ENCODE measurements at places on chromosomes 11 and 22. TPM values are rescaled to one million over a fixed set of nuclear protein-coding genes. Genes with fewer than 3 reads are reported as not detected.

DNA sequence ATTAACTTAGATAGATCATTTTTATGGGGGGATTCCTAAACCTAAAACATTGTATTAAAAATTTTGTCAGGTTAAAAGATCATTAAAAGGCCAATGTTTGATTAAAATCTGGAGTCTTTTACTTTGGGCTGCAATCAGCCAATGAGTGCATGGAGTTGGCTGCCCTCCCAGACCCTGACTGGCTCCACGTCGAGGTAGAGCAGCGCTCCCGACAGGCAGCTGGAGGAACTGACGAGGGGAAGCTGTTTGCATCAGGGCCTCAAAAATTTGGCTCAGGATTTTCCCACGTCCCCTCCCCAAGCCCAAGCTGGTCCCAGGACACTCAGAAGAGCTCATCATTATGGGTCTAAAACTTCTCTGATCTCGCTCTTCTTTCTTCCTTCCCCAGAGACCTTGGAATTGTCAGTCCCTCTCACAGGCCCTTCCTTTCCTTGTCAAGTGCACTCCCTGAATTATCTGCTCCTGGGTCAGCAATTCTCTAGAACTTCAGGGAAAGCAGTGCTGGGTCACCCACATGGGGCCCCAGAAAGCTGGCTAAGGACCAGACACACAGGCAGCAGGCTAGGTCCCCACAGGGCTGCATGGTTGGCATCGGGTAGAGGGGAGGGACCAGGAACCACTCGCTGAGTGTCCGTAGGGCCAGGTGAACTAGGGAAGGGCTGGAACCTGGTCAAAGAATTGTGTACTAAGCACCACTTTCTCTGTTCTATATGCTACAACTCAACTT, 119.6 kb upstream of the IGLL5 start:
- H3K27ac ChIP-seq: no peak overlapping the region
- no peaks in the 10 kb centered on the region for H3K36me3 ChIP-seq
- H3K27me3 ChIP-seq: peaks cover 15% of the 10 kb centered on the region
- H3K4me3 ChIP-seq: no peak overlapping the region

Gene LARGE2
- total RNA-seq: not detected

Gene PARVA
- 65.8 TPM for total RNA-seq

Gene APOL4
- not detected for total RNA-seq

Gene CRYBB2
- total RNA-seq: not detected

Gene NUDT8
- total RNA-seq: 1.4 TPM

DNA sequence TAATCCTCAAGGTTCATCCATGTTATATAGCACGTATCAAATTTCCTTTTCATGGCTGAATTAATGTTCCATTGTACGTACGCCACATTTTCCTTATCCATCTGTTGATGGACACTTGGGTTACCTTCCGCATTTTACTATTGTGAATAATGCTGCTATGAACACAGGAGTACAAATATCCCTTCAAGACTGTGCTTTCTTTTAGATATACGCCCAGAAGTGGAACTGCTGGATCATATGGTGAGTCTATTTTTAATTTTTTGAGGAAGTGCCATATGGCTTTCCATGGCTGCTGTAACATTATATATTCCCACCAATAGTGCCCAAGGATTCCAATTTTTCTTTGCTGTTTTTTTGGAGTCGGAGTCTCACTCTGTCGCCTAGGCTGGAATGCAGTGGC, 6.0 kb downstream of the MRPL40 start:
- no peaks in the 10 kb centered on the region for H3K4me1 ChIP-seq
- peaks cover 18% of the 10 kb centered on the region for H3K36me3 ChIP-seq
- no peaks in the 10 kb centered on the region for H3K27me3 ChIP-seq
- H3K27ac ChIP-seq: no peak overlapping the region

Gene CDC42BPG
- under 0.01 TPM for total RNA-seq

DNA sequence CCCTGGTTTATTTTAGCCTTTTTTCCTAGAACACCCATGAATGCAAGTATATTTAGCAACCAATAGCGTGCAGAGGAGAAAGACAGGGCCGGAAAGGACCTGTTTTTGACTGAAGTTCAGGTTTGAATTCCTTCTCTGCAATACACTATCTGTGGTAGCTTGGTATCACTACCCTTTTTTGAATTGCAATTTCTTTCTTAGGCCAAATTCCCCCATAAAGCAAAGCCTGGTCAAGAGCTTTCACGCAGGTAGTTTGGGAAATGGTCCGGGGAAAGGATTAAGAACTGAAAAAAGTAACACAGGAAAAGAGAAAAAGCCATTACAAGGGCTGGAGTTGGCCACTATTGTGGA, 38.8 kb upstream of the PAMR1 start:
- no peaks in the 10 kb centered on the region for H3K27me3 ChIP-seq
- no peaks in the 10 kb centered on the region for H3K36me3 ChIP-seq
- peaks cover 5% of the 10 kb centered on the region for H3K4me1 ChIP-seq
- no peak for DNase-seq
- H3K27ac ChIP-seq: no peak overlapping the region

DNA sequence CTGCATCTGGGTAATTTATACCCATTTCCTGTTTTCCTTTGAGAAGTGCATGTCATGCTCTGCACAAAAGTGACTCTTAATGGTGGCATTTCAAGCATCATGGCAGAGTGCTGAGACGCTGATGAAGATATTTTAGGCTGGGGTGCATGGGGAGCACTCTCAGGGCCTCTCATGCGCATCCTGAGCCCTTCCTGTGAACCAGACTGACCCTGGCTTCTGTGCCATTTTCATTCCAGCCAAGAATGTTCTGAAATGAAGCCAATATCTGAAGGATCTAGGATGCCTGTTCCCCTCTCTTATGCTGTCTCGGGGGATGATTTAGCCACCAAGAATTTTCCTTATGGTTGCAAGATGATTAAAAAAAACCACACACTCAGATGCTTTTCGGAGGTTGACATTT, 61.5 kb downstream of the MIAT start:
- H3K27ac ChIP-seq: no peak overlapping the region
- peak; percentile 91 for DNase-seq
- no peaks in the 10 kb centered on the region for H3K27me3 ChIP-seq
- 0 out of 2 replicates have a peak, but pooled peaks cover 1% of the 10 kb centered on the region for H3K36me3 ChIP-seq
- peaks cover 18% of the 10 kb centered on the region for H3K4me1 ChIP-seq
- no peak overlapping the region for H3K4me3 ChIP-seq

GRCh38 chr22:18091916-18092526, 14.2 kb downstream of the PEX26 start:
- H3K4me1 ChIP-seq: peaks cover 7% of the 10 kb centered on the region
- H3K4me3 ChIP-seq: peak overlapping the region; percentile 30
- H3K27me3 ChIP-seq: no peaks in the 10 kb centered on the region
- peak overlapping the region; percentile 70 for H3K27ac ChIP-seq

- no peaks in the 10 kb centered on the region for H3K27me3 ChIP-seq
- no peaks in the 10 kb centered on the region for H3K36me3 ChIP-seq
- H3K4me1 ChIP-seq: no peaks in the 10 kb centered on the region
- H3K27ac ChIP-seq: no peak overlapping the region
Observed at GRCh38 chr22:49267996-49268395, 559.7 kb downstream of the BRD1 start.

Gene GPHA2
- not detected for total RNA-seq

- H3K4me3 ChIP-seq: no peak overlapping the region
- no peaks in the 10 kb centered on the region for H3K36me3 ChIP-seq
- H3K27ac ChIP-seq: no peak overlapping the region
- H3K4me1 ChIP-seq: peaks cover 14% of the 10 kb centered on the region
- H3K27me3 ChIP-seq: no peaks in the 10 kb centered on the region
Observed at GRCh38 chr11:35076201-35077100, 62.5 kb upstream of the CD44 start.

DNA sequence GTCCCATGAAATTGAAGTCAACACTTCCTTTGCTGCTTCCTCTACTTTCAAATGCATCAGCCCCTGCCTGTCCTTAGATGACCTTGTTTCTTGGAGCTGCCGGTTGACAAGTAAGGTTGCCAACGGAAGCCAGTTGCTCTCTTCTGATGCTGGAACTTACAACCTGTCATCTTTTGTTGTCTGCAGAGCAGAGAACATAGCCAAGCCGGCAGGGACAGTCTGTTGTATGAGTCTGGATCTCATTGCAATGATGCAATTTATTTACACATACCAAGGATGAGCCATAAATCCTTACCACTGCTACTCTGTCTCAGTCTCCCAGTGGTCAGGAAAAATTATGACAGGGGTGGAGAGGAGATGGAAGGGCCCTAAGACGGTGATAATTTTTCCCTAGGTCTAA, 151.4 kb downstream of the BLID start:
- no peaks in the 10 kb centered on the region for H3K27me3 ChIP-seq
- DNase-seq: peak; percentile 64
- no peaks in the 10 kb centered on the region for H3K36me3 ChIP-seq

Gene SOX6
- 12.5 TPM for total RNA-seq

DNA sequence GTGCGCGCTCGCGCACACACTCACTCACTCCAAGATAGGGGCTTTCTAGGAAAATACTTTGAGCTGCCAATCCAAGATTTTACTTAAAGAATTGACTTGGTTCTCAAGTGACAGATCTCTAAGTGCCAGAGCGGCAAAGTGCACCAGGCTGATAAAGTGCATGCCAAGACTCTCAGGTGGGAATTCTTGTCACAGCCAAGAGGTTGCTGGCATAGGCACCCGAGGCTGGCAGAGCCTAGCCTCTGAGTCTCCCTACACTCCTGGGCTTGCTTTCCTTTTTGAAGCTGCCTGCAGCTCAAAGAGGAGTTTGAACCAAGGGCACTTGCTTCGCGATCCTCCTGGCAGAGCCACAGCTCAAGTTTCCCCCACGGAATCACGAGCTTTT, 2.5 kb upstream of the ADM start:
- peak overlapping the region; percentile 100 for H3K27ac ChIP-seq
- no peak for DNase-seq
- peaks cover 9% of the 10 kb centered on the region for H3K4me1 ChIP-seq

Gene WT1
- not detected for total RNA-seq

Gene KRTAP5-10
- total RNA-seq: not detected

Gene PLAAT5
- total RNA-seq: not detected

Gene MS4A3
- total RNA-seq: not detected

- peaks cover 16% of the 10 kb centered on the region for H3K4me1 ChIP-seq
- H3K36me3 ChIP-seq: no peaks in the 10 kb centered on the region
- DNase-seq: peak; percentile 92
- H3K27ac ChIP-seq: no peak overlapping the region
- no peak overlapping the region for H3K4me3 ChIP-seq
Observed at GRCh38 chr11:126153972-126154371, 57.5 kb downstream of the RPUSD4 start.

GRCh38 chr22:19923914-19924513, 17.6 kb upstream of the COMT start:
- no peak for DNase-seq
- no peaks in the 10 kb centered on the region for H3K27me3 ChIP-seq
- no peaks in the 10 kb centered on the region for H3K4me1 ChIP-seq
- H3K36me3 ChIP-seq: peaks cover 6% of the 10 kb centered on the region
- H3K4me3 ChIP-seq: no peak overlapping the region
- H3K27ac ChIP-seq: no peak overlapping the region

Gene NXPE2
- total RNA-seq: not detected

Gene FADD
- 47.2 TPM for total RNA-seq

- H3K4me3 ChIP-seq: no peak overlapping the region
- H3K27me3 ChIP-seq: peaks cover 12% of the 10 kb centered on the region
- H3K4me1 ChIP-seq: peaks cover 12% of the 10 kb centered on the region
- H3K36me3 ChIP-seq: no peaks in the 10 kb centered on the region
- no peak overlapping the region for H3K27ac ChIP-seq
Observed at GRCh38 chr22:45964372-45964771, 12.6 kb downstream of the WNT7B start.

DNA sequence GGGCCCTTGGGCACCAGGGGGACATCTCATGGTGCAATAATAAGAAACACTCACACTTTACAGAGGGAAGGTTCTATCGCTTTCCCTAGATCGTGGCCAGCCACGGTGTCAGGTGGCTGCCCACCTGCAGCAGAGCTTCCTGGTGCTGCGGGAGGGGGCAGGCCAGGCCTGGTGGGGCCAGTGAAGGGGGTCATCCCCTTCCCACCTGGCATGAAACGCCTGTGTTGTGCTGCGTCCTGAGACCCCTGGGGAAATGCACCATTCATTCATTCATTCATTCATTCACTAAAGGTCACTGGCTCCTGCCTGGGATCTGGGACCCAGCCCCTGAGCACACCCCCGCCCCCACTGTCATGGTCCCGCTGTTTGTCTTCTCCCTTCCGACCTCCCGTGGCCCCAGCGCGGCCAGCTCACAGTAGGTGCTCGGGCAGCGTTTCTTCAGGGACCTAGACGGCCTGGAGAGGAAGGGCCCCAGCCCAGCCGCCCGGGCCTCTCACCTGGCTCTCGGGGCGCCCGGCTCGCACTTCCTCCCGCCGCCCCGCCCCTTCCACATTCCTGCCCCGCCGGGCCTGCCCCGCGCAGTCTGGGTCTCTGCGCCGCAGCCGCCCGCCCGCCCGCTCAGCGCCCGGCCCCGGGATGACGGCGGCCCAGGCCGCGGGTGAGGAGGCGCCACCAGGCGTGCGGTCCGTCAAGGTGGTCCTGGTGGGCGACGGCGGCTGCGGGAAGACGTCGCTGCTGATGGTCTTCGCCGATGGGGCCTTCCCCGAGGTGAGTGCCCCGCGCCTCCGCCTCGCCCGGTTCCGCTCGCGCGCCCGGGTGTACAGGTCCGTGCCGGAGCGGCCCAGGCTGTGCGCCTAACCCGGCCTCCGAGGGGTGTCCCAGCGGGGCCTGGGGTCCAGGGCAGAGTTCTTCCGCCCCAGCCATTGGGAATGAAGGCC, at the start of gene RHOD:
TSS of gene RHOD (plus strand) at position 581 of the 938 bp plus-strand sequence. CDS start at position 637, 56 bp downstream.
- H3K27me3 ChIP-seq: no peaks in the 10 kb centered on the region
- H3K4me1 ChIP-seq: peaks cover 22% of the 10 kb centered on the region
- H3K36me3 ChIP-seq: no peaks in the 10 kb centered on the region
- peak within 1 kb of the TSS; percentile 54 for H3K4me3 ChIP-seq
- no peak for DNase-seq
- H3K27ac ChIP-seq: peak within 1 kb of the TSS; percentile 34

DNA sequence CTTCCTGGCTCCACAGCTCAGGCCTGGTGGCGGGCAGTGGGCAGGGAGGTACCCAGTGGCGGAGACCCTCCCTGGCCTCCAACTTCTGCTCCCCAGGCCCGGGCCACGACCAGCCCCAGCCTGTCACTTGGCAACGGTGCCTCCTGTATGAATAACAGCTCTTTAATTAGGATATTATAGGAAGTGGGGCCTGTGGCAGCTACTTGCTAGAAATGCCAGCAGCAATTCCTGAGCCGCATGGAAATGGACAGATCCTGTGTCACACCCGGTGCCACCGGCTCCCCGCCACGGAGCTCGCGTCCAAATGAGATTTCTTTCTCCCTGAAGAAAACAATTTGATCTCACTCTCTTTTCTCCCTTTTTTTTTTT, 104.5 kb downstream of the CHST1 start:
- no peak for DNase-seq
- H3K36me3 ChIP-seq: no peaks in the 10 kb centered on the region
- no peak overlapping the region for H3K4me3 ChIP-seq
- H3K4me1 ChIP-seq: no peaks in the 10 kb centered on the region

Gene MMP12
- total RNA-seq: not detected

- no peaks in the 10 kb centered on the region for H3K36me3 ChIP-seq
- H3K27me3 ChIP-seq: peaks cover 48% of the 10 kb centered on the region
- H3K4me3 ChIP-seq: no peak overlapping the region
- H3K4me1 ChIP-seq: no peaks in the 10 kb centered on the region
- no peak overlapping the region for H3K27ac ChIP-seq
- no peak for DNase-seq
Observed at GRCh38 chr11:11217289-11217928, 135.6 kb downstream of the CSNK2A3 start.

GRCh38 chr11:69033431-69033830, 15.3 kb upstream of the TPCN2 start:
- no peak for DNase-seq
- peaks cover 7% of the 10 kb centered on the region for H3K4me1 ChIP-seq
- H3K4me3 ChIP-seq: no peak overlapping the region
- H3K27ac ChIP-seq: no peak overlapping the region
- peaks cover 3% of the 10 kb centered on the region for H3K27me3 ChIP-seq

Gene FLRT1
- total RNA-seq: under 0.01 TPM

Measured in IMR-90 (cell line).